ENCODE measurements at places on chromosomes 2 and 18. TPM values are rescaled to one million over a fixed set of nuclear protein-coding genes. Genes with fewer than 3 reads are reported as not detected.

DNA sequence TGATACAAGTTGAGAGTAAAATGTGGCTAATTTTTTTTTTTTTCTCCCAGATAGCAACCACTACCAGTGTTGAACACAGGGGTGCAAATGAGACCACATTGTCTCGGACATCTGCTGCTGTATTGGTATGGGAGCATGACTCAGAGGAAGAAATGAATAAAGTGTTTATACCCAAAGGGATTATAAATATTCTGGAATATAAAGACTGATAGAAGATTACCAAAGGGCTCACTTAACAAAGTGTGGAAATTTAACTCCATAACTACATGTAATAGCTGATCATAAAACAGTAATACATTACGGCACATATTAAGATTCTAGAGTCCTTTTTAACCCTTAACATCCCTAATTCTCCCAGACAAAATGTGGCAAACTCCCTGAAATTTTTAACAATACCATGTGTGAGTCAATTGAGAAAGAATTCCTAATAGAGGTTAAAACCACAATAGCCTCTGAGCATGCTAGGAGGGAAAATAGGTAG, 1023.0 kb upstream of the ACVR2A start:
- DNase-seq = no peak

DNA sequence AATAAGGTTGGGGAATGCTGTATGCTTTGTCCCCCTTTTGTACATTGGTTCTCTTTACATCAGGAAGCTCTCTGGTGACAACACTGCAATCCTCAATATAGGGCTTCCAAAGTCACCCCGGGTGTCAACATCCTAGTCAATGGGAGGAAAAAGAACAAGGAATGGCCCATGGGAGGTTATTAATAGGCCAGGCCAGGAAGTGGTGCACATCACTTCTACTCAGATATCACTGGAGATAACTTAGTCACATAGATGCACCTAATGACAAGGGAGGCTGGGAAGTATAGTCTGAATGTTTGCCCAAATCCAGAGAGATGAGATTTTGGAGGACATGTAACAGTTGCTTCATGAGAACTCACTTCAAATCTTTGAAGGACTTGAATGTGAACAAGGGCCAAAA, 274.7 kb downstream of the DYSF start:
- DNase-seq = no peak

GRCh38 chr2:165920748-165921147, 32.8 kb downstream of the TTC21B start:
- DNase-seq = no peak

DNA sequence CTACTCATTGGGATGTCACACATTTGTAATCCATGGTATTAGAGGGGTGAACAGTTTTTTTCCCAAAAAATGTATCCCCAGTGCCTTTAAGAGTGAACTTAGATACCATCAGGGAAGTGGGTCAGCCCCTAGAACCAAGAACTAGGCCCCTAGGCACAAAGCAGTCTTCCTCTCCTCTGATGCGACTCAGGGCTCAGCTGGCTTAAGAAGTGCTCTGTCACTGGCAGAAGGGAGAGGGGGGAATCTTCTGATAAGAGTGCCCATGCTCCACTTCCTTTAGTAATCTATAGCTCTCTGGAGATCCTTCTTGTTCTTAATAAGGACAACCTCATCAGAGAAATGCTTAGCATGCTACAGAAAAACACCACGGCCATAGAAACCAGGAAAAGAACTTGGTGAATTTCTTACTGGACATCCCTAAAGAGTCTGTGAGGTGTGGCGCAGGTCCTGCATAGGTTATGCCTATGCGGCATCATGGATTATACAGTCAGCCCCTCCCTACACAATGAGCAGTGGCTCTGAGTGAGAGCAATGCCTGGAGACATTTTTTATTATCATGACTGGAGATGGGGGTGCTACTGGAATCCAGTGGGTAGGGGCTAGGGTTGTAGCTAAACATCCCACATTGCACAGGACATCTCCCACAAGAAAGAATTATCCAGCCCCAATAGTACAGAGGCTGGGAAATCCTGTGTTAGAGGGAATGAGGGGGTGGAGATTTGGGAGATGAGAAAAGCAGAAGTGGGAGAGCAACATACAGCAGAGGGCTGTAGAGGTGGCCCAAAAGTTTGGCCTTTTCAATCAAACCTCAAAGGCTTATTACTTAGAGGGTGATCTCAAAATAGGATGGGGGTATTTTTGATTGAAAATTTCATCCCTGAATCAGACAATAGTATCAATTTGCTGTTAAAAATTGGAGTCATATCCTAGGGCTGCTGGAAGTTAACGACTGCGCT, 21.7 kb upstream of the ZNF385B start:
- DNase-seq = no peak

GRCh38 chr2:239902749-239903201, 122.4 kb downstream of the NDUFA10 start:
- no peak for DNase-seq

- no peak for DNase-seq
These were observed 1544.4 kb downstream of the LRP1B start for GRCh38 chr2:140586379-140586778.

DNA sequence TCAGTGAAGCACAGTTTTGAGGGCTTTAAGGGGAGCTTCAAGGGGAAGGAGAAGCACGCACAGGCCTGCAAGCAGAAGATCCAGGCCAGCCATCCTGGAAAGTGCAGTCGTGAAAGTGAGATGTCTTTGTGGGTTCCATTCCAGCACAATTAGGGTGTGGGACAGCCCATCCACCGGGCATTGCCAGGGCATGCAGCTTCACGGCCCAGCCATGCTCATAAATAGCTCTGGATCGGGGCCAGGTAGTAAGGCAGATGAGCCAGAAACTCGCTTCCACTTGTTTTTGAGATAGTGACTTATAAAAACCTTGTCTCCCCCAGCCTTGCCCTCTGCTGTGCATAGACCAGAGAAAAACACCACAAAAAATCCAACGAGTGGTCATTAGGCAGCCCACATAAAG, 21.0 kb downstream of the KDSR start:
- peak; percentile 83 for DNase-seq

DNA sequence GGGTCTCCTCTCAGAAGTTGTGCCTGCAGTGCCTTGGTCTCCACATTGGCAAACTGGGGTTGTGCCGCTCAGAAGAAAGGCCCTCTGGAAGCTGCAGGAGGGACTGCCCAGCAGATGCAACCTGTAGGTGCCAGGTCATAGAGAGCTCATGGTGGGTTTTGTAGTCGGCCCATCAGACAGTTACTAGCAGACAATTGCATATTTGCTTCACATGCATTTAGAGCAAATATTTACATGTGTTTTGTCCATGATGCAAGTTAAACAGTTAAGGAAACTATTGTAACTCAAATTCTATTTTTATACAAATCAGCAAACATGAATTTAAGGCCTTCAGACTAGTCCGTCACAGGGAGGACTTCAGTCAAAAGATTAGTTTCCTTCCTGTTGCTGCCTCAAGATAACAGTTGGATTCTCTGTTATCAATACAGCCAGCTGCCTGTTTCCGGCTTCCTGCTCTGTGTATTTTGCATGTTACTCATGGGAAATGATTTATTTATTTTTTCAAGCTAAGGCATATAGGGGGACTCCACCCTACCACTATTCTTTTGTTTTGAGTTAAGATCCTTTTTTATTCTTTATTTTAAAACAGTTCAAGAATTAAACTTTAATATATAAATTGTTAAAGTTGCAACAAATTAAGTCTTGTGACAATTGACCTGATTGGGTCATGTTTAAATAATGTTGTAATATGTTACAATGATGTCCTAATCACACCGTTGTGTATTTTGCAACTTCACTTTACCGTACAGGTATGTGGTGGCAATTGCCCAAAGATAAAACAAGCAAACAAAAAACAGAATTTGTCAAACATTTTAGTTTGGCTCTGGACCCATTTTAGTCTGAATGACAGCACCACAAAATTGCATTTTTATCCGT, 133.5 kb downstream of the SPTBN1 start:
- DNase-seq = no peak

DNA sequence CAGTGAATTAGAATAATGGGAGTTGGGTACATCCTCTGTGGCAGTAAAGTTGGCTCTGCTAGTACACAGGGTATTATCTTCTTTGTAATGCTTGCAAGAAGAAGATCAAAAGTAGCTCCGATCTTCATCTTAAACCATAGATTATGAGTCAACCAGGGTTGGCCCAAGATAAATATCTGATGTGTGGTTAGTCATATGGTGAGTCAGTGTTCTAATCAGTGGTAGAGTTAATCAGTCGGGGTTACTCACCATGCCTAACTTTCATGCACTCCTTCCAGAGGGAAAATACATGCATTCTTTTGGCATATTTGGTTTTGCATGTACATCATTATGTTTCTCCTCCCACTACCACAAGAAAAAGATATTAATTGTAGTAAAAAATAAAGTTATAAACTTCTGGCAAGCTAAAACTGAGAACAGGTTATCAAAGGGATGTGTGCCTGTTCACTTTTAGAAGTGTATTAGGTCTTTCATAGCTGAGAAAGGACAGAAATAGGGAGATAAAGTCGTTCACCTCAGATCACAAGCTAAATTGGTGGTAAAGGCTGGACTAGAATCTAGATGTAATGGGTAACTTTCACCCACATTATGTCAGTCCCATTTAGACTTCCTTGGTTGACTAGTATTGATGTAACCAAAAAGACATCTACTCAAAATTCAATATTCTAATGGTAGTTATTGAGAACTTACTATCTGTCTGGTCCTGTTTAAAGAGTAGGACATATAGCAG, 684.4 kb downstream of the IRS1 start:
- DNase-seq = no peak

GRCh38 chr2:166695154-166695553, 193.1 kb upstream of the XIRP2 start:
- no peak for DNase-seq

- no peak for DNase-seq
These were observed 125.5 kb downstream of the TFCP2L1 start for GRCh38 chr2:121159291-121160071.

Gene CHRNA1
- not detected for total RNA-seq

Gene SLC39A6
- total RNA-seq = 32.1 TPM

Gene STARD6
- total RNA-seq = not detected

Gene SLC4A3
- total RNA-seq = 1.1 TPM
